ENCODE measurements at places on chromosomes 5 and 9. TPM values are rescaled to one million over a fixed set of nuclear protein-coding genes. Genes with fewer than 3 reads are reported as not detected.

The SLIT3 gene
- total RNA-seq: not detected

The TLX3 gene
- not detected for total RNA-seq

The FAM151B gene
- 0.45 TPM for total RNA-seq

The MIGA2 gene
- total RNA-seq: 67.3 TPM

The ZDHHC11 gene
- 2.2 TPM for total RNA-seq

DNA sequence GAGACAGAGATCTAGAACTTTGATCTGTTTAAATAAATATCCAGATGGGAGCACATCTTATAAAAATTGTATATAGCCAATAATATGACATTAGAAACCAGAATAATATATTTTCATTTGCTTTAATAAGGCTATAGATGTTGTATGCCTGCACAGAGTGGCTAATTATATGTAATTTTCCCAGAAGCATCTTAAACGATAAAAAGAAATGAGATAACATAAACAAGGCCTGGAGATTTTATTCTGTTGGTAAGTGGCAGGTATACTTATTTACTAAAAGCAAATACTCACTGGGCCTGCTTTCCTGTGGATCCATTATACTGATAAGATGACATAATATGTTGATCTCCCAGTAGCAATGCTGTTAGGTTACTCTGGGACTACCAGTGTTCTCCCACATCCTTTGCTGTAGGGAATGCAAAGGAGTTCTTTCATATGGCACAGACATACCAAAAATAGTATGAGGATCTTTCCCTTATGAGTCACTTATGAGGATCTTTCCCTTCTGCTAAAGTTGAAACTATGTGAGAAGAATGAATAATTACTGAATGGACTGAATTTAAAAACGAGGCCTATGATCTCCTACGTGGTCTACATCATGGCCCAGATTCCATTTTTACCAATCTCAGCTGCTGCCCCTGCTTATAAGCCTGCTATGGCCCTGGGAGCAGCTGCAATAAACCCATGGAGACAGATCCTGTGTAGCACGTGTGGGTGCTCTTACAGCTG lies 112.1 kb downstream of the NUDT12 start:
- DNase-seq: no peak

GRCh38 chr9:97855486-97855875 lies 2.5 kb downstream of the FOXE1 start:
- no peak for DNase-seq

DNA sequence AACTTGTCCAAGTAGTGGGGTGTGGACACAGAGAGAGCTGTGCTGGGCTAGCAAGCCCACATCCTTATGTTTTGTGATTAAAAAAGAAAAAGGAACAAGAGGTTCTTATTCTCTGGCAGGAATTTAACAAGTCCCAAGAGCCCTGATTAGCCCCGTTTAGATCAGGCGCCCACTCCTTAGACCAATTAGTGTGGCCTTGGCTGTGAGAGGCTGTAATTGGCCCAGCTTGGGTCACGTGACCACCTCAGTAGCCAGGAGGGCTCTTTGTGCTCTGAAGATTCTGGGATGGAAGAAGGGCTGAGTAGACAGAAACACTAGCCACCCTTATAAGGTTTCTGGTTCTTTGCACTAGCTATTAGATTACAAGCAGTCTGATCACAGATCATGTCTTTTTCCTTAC lies 31.1 kb downstream of the GCNT4 start:
- DNase-seq: no peak

- DNase-seq: peak; percentile 17
Measured at GRCh38 chr5:140041492-140042392, 1.4 kb downstream of the NRG2 start.

DNA sequence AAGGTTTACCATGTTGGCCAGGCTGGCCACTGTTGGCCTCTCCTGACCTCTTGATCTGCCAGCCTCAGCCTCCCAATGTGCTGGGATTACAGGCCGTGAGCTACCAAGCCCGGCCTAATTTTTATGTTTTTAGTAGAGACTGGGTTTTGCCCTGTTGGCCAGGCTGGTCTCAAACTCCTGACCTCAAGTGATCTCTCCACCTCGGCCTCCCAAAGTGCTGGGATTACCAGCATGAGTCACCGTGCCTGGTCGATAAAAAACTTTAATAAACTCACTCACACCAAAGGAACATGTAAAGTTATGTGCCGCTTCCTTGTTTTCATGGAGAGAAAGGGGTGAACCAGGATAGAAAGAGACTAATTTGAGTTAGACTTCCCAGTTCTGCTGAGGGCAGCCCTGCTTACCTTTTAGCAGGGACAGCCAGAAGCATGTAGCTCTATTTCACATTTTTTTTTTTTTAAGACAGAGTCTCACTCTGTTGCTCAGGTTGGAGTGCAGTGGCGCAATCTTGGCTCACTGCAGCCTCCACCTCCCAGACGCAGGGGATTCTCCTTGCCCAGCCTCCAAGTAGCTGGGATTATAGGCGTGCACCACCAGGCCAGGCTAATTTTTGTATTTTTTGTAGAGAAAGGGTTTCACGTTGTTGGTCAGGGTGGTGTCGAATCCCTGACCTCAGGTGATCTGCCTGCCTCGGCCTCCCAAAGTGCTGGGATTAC lies 11.4 kb upstream of the HAUS6 start:
- no peak for DNase-seq
